ENCODE measurements at places on chromosomes 7 and 10. TPM values are rescaled to one million over a fixed set of nuclear protein-coding genes. Genes with fewer than 3 reads are reported as not detected.

The NPSR1 gene
- polyA plus RNA-seq = not detected

The ADRA2A gene
- 4.5 TPM for polyA plus RNA-seq

The EPHB6 gene
- polyA plus RNA-seq = 22.4 TPM

The CLCN1 gene
- 0.17 TPM for polyA plus RNA-seq

The ELOVL3 gene
- polyA plus RNA-seq = 3.4 TPM

The LAMB1 gene
- polyA plus RNA-seq = 680 TPM

The TAS2R5 gene
- 2.3 TPM for polyA plus RNA-seq

The SPDYE5 gene
- 1.7 TPM for polyA plus RNA-seq

The R3HCC1L gene
- 20.8 TPM for polyA plus RNA-seq

The CFTR gene
- polyA plus RNA-seq = 2.6 TPM

The PON1 gene
- 0.49 TPM for polyA plus RNA-seq

The TUBAL3 gene
- polyA plus RNA-seq = not detected

The EGR2 gene
- polyA plus RNA-seq = 9.1 TPM

Measured in right renal pelvis (tissue), 4 donors.